ENCODE measurements at places on chromosomes 1 and 21.

DNA sequence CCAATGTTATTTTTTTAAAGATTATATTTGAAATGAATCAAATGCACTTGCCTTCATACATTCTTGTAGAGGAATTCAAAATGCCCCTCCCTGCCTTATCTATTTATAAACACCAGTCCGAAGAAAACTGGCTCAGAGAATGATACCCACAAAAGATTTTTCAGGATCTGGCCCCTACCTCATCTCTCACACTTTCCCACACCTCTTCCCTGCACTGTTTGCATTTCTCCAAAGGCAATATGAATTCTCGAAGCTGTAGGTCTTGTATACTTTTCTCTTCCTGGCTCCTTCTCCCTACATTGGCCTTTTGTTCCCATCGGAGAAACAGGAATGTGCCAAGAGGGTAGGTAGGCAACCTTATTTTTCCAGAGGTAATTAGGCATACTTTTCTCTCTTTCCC lies 12.0 kb upstream of the CCDC190 start:
- no peak for DNase-seq

GRCh38 chr1:204087893-204088528 lies 15.1 kb downstream of the SOX13 start:
- DNase-seq: no peak

DNA sequence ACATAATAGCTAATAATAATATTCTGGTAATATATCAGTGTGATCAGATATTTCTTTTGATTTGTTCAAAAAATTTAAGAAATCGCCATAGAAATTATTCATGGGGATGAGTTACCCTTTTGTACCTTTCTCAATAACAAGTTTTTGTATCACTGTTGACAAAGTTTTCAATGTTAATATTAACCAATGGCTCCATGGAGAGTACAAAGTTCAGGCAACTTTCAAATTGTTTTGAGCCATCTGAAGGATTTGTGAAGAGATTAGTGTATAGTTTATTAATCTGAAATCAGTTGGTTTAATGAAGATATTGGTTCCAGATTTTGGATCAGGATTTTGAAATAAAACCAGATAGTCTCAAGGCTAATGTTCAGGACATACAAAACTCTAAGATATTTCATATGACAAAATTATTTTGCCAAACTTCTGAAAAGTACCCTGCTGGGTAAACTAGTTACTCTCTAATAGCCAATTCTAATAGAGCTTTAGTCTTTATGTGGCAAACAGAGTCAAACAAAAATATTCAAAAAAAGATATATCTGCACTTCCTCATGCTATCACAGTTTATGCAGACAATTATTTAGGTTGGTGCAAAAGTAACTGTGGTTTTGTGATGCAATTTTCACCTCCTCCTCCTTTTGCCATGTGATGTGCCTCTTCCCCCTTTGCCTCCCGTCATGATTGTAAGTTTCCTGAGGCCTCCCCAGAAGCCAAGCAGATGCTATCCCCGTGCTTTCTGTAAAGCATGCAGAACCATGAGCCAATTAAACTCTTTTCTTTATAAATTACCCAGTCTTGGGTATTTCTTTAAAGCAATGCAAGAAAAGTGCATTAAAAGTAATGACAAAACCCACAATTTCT lies 1105.0 kb downstream of the PLA2G4A start:
- no peak for DNase-seq

DNA sequence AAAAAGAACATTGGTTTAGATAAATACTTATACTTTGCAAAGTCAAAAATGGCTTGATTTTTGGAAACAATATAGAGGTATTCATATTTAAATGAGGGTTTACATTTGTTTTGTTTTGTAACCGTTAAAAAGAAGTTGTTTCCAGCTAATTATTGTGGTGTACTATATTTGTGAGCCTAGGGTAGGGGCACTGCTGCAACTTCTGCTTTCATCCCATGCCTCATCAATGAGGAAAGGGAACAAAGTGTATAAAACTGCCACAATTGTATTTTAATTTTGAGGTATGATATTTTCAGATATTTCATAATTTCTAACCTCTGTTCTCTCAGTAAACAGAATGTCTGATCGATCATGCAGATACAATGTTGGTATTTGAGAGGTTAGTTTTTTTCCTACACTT lies 65.3 kb upstream of the SAMD13 start:
- no peak for DNase-seq

DNA sequence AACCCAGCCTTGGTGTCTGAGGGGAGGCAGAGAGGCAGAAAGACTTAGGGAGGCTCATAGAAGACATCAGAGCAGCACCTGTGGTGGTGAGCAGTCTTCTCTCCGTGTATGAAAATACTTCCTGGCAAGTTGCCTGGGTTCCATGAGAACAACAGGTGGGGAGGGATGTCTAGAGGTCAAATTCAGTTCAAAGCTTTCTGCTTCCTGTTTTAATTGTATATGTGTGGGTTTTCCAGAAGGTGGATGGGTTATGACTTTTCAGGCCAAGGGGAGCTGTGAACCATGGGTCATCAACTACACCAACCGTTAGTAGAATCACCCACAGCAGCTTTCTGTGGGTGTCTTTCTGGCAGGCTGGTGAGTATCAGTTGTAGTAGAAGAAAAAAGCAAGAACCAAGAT lies 4.1 kb upstream of the FCRL2 start:
- DNase-seq: no peak

GRCh38 chr1:90783181-90783580 lies 66.1 kb upstream of the BARHL2 start:
- DNase-seq: no peak
